Naive thymus-derived CD4-positive, alpha-beta T cell (primary cell): ENCODE measurements at places on chromosomes 5 and 9. TPM values are rescaled to one million over a fixed set of nuclear protein-coding genes. Genes with fewer than 3 reads are reported as not detected.
A peak's percentile ranks its signal among the peaks of the same experiment; 100 is the strongest.

- DNase-seq, result no peak
These were observed 378.7 kb downstream of the ENC1 start for GRCh38 chr5:74261866-74262265.

DNA sequence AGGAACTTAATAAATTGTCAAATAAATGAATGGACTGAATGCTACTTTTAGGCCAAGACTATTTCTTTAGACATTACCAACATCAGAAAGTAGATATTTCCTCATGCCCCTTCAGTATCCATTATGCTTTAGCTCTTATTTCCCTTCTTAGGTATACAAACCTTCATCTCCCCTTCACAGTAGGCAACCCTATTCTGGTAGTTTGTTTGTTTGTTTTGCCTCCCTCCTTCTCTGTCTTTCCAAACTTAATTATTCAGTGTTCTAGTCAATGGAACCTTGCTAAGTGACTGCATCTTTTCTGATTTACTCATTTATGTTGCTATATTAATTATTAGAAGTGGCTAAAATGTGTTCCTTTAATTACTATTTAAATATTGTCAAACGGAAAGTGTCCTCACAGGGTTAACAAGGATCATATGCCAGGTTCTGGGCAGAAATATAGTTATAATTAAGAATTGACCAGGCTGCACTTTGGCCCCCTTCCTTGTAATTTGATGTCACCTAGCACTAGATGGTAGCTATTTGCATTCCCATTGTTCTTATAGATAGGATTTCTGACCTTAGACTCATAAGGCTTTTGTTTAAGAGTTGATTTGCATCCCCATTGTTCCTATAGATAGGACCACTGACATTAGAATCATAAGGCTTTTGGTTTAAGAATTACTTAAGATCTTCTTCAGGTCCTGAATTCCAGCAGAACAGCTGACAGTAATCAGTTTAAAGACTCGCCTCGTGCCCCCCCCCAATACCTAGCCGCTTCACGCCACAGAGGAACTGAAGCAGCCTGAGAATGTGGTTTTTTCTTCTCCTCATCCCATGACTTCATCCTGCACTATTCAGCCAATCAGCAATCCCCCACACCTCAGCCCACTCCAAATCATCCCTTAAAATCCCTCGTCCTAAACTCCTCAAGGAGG lies 84.4 kb upstream of the NUDT12 start:
- no peak for DNase-seq

GRCh38 chr5:35229076-35230037 lies 930 bp downstream of the PRLR start:
- no peak for DNase-seq

DNA sequence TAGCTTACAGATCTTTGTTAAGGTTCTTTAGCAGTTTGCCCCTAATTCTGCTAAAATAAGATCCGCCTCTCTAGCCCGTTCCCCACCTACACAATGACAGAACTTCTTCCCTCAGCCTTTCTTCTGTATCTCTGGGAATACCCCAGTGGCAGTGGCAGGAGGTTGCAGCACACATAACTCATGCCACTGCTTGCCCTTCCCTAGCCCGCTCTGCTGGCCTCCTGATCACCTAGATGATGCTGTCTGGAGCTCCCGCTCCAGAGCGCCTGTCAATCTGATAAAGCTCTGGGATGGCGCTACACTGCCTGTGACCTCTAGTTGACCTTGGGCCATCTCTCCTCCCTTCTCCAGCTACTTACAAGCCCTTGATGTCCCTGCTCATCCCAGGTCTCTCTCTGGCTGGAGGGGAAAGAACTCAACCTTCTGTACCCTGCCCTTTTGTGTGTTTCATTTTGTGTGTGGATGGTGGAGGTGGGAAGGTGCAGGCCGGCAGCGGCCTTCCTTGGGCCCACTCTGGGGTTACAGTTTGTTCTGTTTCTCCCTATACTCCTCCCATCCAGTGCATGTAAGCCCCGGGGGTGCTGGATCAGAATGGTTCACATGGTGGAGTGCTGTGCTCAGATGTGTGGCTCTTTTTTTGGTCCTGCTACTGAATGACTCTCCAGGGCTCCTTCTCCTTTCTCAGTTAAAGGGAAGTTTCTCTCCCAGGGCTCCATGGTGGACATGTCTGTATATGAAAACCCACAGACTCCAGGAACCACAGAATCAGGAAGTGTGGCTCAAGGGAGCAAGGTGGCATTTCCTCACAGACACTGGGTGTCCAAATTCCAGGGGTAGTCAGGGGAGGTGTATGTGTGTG lies 29.1 kb downstream of the MTX3 start:
- no peak for DNase-seq

DNA sequence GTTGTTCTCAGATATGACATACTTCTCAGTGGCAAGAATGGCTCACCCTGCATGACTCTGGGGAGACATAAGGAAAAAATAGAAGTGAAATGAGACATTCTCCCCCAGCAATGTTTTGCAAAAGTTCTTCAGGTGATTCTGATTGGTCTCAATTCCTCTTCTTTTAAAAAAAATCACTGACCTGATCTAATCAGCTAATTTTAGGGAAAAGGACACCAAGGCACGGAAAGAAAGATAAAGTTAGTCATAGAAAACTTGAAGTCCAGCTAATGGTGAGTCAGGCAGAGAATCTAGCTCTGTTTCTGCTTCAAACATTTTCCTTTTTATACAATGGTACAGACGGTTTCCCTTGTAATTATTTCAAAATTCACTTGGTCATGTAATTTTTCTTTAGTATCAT lies 1018.9 kb upstream of the ARRDC3 start:
- DNase-seq, result no peak

DNA sequence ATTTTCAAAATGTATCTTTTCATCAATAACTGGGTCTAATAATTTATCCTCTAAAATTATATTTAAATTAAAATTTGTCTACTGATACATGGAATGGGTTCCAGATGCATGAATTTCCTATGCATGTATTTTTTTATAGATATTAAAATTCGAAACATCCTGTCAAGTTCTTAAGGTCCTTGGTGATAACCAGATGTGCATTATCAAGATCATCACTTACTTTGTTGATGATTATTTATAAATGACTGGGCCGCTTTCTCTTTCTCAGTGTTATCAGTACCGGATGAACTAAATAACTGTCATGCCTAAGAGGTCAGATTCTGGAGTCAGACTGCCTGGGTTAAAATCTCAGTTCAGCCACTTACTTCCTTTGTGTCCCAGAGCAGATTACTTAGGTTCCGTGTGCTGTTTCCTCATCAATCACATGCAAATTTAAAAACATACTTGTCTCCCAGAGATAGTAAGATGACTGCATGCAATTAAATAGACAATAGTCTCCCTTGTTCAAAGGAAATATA lies 124.3 kb downstream of the TEX10 start:
- no peak for DNase-seq

DNA sequence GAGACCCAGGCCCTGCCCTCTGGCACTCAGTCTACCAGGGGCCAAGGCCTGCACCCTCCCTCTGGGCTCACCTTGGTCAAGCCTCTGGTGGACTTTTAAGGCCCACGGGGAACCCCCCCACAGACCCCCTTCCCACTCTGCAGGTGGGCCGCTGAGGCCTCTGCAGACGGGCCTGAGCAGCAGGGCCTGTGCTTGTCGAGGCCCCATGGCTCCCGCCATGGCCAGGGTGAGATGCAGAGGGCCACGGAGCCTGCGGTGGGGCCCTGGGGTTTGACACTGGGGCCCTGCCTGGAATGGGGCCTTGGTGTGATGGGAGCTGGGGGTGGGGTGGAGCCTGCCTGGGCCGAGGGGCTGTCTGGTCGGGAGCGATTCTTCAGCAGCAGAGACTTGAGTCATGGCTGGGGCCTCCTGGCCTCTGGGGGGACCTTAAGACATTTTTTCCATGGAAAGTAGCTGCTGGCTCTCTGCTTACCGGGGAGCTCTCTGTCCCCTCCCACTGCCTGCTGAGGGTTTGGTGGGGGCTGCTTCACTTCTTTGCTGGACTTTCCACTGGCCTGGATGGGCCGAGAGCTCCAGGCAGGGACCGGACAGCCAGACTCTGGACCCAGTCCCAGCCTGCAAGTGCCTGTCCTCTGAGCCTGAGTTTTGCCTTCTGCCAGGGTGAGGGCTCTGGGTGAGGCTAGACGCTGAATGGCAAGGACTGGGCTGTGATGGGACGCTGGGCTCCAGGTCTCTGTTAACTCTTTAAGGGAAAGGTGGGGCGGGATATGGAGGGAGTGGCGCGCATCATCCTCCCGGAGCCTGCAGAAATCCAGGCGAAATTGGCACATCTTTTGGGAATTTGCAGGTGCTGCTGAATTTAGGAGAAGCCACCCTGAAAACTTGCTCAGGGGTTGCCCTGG lies 132.2 kb downstream of the RXRA start:
- DNase-seq, result no peak

DNA sequence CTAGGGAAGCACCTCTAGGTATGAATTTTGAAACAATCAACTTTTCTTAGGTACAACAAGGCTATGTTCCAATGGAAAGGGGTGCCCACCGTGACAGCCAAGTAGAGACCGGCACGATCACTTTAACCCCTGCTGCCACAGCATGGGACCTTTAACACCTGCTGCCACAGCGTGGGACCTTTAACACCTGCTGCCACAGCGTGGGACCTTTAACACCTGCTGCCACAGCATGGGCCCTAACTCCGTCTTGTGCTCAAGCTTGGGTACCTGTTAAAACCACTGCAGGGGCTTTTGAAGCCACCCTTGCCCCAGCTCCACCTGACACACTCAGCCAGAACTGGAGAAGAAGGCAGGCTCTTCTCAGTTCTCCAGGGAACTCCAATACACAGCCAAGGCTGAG lies 18.2 kb upstream of the MXD3 start:
- no peak for DNase-seq

GRCh38 chr9:131273146-131273855 lies 3.0 kb downstream of the FAM78A start:
- DNase-seq, result no peak

DNA sequence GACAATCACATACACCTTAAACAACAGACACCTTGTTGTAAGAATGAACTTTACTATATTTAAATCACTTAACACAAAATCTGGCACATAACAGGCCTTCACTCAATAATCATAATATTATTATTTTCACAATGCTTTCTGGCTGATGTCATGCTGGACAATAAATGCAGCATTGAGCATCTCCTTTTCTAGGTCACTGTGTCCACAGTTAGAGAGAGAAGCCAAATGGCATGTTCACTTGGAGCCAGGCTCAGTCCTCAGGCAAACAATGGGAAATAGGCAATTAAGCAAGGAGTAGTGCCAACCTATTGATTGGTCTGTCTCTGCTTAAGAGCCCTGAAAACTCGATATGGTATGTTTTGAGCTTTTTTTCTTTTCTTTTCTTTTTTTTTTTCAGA lies 50.6 kb upstream of the KLF4 start:
- no peak for DNase-seq

DNA sequence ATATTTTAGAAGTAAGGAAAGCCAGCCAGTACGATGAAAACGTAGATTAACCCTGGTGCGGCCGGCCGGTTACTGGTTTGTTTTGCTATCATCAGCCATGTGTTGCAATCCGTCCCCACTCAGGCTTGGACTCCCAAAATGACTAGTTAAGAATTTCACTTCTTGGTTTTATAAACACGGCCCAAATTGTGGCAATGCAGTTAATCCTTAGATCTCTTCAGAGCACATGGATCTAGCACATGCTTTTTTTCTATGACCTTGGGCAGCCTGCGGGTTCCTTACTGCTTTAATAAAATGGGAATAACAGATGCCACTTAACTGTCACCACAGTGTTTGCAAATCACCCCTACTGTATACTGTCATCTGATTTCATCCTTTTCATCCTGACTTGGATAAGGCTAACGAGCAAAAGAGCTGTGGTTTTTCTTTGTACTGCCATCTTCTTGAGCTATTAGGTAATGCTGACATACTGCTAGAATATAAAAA lies 1.5 kb downstream of the NDFIP1 start:
- DNase-seq, result peak; percentile 45

DNA sequence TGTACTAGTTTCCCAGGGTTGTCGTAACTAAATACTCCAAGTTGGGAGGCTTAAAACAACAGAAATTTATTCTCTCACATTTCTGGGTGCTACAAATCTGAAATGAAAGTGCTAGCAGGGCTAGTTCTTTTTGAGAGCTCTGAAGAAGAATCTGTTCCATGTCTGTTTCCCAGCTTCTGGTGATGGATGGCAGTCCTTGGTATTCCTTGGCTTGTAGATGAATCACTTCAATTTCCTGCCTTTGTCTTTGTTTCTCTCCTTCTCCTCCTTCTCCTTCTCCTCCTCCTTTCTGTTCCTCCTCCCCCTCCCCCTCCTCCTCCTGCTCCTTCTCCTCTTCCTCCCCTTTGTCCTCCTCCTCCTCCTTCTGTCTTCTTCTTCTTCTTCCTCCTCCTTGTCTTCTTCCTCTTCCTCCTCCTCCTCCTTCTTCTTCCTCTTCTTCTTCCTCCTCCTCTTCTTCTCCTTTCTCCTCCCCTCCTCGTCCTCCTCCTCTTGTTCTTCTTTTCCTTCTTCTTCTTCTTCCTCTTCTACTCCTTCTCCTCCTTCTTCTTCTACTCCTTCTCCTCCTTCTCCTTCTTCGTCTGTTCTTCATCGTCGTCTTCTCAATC lies 104.7 kb upstream of the ANKRD55 start:
- no peak for DNase-seq

GRCh38 chr5:98424681-98425450 lies 348.6 kb upstream of the RGMB start:
- DNase-seq, result no peak

GRCh38 chr5:145237843-145238242 lies 597.3 kb downstream of the PRELID2 start:
- DNase-seq, result no peak

DNA sequence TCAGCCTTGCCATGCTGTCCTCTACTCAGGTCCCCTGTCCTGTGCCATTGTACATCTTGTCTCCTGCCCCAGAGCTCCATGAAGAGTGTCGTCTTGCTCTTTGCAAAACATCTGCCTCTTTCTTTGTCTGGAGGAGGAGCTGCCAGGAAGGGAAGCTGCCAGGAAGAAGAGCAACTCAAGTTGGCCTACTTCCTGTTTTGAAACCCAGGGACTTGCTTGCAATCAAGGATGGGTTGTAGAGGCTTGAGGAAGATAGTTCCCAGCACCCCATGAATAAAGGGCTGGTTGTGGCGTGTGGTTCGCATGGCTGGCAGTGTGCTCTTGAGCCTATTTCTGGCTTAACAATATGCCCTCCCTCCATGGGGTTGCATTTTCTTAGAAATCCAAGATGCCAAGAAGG lies 53.0 kb upstream of the CPEB4 start:
- no peak for DNase-seq

DNA sequence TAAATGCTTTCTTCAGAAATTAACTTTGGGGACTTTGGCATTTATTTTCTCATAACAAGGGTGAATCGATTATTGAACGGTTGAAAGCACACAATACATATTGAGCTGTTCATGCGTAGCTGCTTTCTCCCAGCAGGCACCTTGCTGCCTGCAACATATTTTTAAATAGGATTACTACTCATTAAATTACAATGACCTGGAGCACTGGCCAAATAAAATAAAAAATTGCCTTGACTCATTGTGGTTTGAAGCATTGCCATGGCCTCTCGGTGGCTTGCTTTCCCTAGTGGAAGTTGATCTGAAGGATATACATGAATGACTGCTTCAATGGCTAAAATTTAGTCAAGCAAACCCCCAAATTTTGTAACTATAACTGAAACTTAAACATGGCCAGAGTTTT lies 181.6 kb upstream of the NUDT12 start:
- DNase-seq, result no peak

SPAG8 gene
- 9.1 TPM for total RNA-seq

PCDHAC1 gene
- total RNA-seq, result not detected

DMRT3 gene
- total RNA-seq, result not detected

IFNA1 gene
- not detected for total RNA-seq

SPATA31D4 gene
- total RNA-seq, result not detected

CTXN3 gene
- total RNA-seq, result not detected

SLC34A3 gene
- total RNA-seq, result not detected

PPWD1 gene
- 104 TPM for total RNA-seq

CAAP1 gene
- total RNA-seq, result 11.8 TPM

FYB1 gene
- 635 TPM for total RNA-seq

GPR150 gene
- total RNA-seq, result 1.5 TPM
